Activated T-cell treated with anti-CD3 and anti-CD28 coated beads for 48 hours (primary cell): ENCODE measurements at places on chromosomes 5 and 9.

- no peak for DNase-seq
These were observed 88.7 kb downstream of the PIP5K1B start for GRCh38 chr9:68793605-68794343.

DNA sequence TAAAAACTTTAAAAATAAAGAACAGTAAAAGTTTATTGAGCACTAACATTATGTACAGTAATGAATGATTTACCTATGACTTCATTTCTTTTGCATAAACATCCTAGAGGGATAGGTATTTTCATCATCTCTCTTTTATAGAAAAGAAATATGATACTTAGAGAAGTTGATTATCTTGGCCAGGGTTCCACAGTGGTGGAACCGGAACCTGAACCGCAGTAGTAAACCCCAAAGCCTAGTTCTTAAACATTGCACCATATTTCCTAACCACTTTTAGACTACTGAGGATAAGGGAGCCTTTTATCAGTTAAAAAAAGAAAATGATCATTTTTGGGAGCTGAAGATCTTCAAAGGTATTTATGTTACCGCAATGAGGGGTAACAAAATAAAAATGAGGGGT, 205.7 kb upstream of the SGCD start:
- DNase-seq: no peak

- DNase-seq: no peak
These were observed 21.6 kb downstream of the GAS1 start for GRCh38 chr9:86925686-86926085.

- DNase-seq: no peak
These were observed 274.3 kb downstream of the ISL1 start for GRCh38 chr5:51657340-51658240.

DNA sequence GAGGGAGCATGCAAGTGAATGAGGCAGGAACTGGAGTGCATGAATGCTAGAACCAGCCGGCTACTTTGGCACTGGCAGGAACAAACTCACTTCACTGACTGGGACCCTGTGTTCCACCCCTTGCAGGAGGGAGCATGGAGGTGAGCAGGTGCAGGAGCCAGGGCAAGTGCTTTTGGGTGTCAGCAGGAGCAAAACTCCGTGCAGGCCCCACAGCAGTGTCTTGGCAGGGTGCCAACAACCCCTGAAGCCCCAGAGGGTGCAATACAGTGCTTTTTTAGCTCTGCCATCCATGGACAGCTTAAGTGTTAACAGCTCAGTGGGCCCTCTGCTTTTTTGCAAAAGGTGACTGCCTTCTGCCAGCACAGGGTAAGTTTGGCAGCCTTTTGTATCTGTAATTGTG, 245.8 kb upstream of the PCSK5 start:
- no peak for DNase-seq
